Effector memory CD4-positive, alpha-beta T cell (primary cell): ENCODE measurements at places on chromosomes 4 and X.

DNA sequence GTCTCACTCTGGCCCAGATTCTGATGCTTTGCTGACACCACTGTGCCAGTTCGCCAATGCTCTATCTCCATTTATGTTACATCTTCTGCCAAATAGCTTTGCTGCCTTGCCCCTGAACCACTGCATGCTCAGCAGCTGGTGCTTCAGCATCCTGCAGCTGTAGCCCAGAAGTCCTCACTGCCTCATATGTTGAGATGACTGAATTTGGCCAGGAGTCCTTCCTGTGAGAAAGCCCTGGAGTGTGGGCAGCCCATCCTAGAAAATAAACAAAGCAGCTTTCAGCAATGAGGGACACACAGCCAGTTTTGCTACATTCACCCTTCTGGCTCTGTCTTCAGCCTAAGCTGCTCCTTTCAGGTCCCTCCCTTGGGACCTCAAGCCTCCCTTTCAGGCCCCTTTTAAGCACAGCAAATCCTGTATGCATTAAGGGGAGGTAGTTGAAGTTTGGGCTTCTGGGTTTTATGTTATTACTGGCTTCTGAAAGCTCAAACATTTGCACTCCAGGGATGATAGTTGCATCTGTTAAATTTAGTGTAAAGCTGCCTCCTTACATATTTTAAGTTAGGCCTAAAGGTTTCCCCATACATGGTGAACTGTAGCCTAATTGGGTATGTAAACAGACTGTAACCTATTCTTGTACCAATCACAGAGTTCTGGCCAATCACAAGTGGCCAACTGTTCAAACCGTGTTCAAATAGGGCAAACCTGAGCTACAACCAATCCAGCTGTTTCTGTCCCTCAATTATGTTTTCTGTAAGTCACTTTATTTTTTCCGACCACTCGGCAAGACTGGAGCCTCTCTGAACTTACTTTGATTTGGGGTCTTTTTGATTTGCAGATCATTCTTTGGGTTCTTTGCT lies 2.1 kb upstream of the TMEM165 start:
- DNase-seq = no peak

DNA sequence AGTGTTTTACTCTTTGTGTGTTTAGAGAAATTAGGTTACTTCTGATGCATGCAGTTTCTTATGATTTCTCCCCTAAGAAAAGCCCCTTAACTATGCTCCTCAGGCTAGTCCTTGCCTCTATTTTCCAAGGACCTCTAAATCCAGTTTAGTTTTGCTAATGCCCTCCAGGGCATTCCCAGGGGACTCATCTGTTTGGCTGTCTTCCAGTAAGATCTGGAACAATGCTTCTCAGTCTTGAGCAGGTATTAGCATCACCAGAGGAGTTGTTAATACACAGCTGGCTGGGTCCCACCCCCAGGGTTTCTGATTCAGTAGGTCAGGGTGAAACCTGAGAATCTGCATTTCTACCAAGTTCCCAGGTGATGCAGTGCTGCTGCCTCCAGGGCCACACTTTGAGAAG lies 56.9 kb downstream of the OTC start:
- DNase-seq = no peak

GRCh38 chr4:171186700-171187099 lies 626.5 kb upstream of the GALNTL6 start:
- DNase-seq = no peak

DNA sequence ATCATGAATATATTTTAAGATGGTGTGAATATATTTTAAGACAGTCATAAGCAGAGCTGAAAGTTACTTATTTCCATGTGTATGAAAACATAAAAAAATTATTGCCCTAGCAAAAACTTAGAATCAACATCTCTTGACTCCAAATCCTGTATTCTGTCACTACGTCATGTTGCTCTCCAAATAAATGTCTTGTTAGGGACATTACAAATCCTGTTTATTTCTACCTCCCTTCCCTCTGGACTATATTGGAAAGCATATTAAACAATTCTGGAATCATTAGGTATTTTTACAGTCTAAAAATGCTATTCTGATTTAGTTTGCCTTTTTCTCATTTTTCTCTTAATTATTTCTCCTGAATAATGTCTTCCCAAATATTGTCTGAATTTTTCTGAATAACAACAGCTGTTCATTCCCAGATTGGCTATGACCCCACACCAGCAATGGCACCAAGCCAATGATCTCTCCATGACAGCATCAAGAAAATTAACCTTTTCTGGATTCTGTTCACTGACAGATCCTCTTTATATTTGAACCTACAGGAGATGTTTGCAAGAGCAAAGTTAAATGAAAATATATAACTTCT lies 523.1 kb downstream of the IQCM start:
- DNase-seq = no peak

DNA sequence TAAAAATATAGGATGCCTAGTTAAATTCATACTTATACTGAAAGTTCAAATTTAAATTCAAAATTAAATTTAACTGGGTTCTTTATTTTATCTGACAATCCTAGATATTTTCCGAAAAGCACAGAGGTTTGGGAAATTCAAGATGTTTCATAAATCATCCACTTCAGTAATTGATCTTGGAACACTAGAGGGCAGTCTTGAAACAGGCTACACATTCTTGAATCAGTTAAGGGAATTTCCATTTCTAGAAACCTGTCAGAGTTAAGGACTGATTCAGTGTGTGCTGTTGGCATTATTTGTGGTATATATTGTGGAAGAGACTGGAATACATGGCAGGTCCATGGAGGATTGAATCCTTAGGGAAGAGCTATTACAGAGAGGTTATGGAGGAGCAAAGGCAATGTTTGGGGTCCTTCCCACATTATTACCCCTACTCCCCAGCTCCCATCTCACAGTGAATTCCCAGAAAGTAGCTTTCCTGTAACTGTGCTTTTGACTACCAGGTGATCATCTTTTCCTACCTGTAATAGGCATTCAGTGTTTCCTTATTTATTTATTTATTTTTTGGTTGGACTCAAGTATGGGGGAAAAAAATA lies 92.9 kb downstream of the EGF start:
- no peak for DNase-seq
